Stimulated activated CD8-positive, alpha-beta memory T cell treated with anti-CD3 and anti-CD28 coated beads, Interleukin-4, amount 100 ng/mL, for 24 hours (primary cell): ENCODE measurements at places on chromosomes 5 and 9.

DNA sequence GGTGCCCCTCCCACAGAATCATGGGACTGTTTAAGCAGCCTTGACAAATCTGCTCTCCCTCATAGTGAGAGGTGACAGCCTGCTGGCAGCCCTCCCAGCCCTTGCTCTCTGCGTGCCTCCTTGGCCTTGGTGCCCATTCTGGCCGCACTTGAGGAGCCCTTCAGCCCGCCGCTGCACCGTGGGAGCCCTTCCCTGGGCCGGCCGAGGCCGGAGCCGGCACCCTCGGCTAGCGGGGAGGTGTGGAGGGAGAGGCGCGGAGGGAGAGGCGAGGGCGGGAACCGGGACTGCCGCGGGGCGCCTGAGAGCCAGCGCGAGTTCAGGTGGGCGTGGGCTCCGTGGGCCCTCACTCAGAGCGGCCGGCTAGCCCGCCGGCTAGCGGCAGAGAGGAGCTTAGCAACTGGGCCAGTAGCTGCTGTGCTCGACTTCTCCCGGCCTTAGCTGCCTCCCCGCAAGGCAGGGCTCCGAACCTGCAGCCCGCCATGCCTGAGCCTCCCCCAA, 125.9 kb upstream of the MYO10 start:
- no peak for DNase-seq

GRCh38 chr5:142864290-142865260, 94.4 kb downstream of the ARHGAP26 start:
- no peak for DNase-seq

DNA sequence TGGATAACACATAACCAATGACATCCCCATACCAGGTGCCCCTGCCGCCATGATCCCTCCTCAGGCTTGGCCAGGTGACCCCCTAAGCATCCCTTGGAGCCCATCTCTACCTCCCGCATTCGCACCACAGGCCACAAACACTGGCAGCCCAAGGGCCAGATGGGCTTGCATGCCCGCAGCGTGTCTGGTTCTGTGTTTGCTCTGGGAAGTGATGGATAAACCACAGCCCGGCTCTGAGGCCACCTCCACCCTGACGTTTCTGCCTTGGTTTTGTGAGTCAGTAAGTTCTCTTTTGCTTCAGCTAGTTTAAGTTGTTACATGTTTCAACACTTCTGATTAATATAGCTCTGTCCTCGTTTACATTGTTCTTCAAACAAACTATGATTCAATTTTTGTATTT, 172.4 kb upstream of the PHYKPL start:
- no peak for DNase-seq

DNA sequence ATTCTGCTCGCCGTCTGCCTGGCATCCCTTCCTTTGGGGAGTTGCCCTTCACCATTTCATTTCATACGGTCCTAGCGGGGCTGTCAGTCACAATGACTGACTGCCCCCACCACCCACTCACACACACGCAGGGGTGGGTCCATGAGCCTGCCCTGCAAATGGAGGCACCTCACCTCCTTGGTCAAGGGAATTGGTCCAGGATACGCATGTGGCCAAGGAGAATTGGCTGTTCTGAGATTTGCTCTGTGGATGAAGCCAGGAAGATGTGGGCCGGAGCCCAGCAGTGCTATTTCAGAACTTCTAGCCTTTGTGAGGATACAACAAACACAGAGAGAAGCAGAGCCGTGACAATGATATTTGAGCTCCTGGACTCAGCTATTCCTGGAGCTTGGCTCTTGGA, 17.0 kb downstream of the C1QTNF2 start:
- DNase-seq: no peak

GRCh38 chr5:14339468-14339867, 196.3 kb downstream of the TRIO start:
- DNase-seq: no peak

- no peak for DNase-seq
Observed at GRCh38 chr5:174358276-174358675, 312.8 kb downstream of the NSG2 start.

DNA sequence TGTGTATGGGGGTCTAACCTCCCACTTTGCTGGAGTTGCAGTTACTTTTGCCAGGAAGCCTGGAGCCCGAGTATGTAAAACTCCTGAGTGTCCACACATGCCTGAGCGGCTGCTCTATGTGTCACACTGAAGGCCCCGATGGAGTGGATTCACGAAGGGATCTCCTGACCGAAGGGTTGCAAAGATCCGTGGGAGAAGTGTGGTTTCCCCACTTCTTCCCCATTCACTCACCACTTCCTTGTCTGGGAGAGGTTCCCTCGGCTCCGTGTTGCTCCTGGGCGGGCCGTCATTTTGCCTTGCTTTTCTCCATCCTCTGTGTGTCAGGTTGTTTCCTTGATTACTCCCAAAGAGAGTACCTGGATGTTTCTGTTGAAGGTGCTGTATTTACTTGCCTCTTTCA, 16.2 kb upstream of the IL3 start:
- no peak for DNase-seq

GRCh38 chr9:89802781-89803355, 198.1 kb downstream of the GADD45G start:
- no peak for DNase-seq

DNA sequence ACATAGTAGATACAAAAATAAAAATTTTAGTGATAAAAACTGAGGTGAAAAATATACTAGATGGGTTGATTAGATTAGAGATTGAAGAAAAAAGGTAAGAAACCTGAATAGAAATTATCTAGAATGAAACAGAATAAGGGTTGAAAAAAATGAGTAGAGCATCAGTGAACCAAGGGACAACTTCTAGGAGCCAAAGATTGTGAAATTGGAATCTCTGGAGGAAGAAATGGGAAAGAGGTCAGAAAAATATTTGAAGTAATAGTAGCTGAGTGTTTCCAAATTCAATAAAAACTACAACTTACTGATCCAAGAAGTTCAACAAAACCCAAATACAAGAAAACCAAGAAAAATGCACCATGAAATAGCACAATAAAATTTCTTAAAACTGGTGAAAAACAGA, 116.6 kb upstream of the STARD4 start:
- DNase-seq: no peak

DNA sequence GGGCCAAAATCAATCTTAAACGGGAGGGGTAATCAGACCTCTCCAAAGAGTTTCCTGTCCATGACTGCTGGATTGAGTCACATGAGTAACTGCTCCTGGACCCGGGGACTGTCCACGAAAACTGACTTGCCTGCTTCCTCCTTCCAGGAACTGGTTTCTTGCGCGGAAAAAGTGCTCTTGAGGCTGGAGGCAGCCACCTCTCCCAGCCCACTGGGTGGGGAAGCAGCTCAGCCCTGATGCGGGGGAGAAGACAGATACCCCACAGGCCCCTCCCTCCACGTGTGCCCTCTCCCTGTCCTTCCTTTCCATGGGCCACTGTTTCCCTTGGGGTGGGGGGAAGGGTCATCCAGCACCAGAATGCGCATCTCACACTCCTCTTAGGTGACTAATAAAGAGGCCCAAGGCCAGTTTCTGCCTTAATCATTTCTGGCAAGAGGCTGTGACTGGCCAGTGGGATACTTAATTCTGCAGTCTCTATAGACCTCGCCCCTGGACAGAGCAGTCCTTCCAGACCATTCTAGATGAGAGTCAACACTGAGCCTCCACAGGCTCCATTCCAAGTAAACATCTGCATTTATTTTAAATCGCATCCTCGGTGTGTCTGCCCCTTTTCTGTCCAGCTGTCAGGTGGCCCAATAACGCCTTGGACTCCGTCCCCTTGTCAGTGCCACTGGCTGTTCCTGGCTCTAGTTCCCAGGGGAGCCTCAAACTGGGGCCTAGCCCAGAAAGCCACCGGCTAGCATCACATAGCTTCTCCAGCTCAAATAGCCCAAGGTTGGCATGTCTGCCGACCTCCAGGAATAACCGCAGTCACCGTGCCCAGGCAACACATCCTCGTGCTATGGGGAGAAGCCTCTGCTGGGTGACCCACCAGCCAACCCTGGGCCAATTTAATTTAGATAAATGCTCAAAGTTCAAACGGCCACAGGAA, 12.0 kb downstream of the REXO4 start:
- no peak for DNase-seq

- DNase-seq: no peak
Observed at GRCh38 chr5:32499261-32499660, 54.7 kb upstream of the ZFR start.

GRCh38 chr5:111229871-111230810, 6.0 kb downstream of the CAMK4 start:
- DNase-seq: no peak

DNA sequence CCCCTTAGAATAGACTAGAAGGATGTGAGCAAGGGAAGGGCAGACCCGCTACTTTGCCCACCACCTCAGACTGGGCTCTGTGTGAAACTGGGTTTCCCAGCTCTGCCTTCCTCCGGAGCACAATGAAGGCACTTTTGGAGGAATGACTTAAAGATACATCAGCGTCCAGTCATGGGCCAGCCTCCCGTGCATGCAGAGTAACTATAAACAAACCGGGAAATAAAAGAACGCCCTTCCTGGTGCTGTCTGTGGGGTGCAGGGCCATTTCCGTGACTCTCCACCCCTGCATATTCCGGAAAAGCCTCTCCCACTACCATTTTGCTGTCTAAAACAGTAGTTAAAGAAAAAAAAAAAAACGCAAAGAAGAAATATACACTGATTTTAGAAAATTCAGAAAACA, 165.9 kb upstream of the IRX4 start:
- DNase-seq: no peak
